Effector CD4-positive, alpha-beta T cell (primary cell): ENCODE measurements at places on chromosomes 5 and 9.

- no peak for DNase-seq
Observed at GRCh38 chr9:4769321-4770080, 23.2 kb upstream of the RCL1 start.

DNA sequence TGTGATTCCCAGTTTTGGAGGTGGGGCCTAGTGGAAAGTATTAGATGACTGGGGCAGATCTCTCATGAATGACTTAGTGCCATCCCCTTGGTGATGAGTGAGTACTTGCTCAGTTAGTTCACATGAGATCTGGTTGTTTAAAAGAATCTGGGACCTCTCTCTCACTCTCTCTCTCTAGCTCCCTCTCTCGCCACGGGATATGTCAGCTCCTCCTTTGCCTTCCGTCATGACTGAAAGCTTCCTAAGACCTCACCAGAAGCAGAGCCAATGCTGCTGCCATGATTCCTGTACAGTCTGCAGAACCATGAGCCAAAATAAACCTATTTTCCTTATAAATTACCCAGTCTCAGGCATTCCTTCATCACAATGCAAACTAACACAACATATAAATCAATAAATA, 176.7 kb downstream of the PRELID2 start:
- no peak for DNase-seq

DNA sequence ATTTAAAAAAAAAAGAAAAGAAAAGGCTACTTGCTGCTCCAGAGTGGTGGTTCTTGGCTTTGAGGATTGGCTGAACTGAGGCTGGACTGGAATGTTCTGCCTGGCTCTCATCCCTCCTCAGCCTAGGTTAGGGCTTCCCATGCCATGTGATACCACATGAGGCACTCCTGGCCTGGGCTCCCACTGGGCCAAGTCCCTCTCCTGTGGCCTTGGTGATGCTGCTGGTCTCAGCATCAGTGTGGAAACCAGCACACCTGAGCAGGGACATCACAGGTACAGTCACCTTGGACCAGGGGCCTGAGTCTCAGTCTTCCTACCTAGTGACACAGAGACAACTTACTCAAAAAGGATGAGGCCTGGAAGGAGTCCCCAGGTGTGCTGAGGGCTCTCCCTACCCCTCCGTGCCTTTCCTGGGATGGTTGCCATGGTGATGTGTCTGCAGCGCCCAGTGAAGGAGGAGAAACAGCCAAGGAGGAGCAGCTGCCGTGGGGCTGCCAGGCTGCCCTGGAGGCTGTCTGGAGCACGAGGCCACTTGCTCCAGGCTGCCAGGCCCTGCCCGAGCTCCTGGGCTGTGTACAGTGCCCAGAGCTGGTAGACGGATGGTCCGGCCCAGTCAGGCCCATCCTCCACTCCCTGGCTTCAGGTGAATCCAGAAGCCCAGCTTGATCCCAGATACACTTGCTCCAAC, 71.0 kb downstream of the WNK2 start:
- DNase-seq: no peak

DNA sequence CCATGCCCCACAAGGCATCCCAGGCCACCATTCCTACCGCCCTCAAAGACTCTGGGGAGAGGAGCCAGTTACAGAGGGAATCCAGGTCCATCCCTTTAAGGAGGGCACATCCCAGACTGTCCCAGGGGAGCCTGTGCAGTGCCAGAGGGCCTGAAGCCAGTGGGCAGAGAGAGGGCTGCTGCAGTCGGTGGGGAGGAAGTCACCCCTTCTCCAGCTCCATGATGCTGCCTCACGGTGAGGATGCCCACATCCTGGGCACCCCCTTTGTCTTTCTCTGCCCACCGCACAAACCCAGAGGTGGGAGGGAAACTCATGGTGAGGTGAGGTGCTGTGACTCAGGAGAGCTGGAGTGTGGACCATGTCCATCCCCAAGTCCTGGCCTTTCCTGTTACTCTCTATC, 26.2 kb upstream of the ANKRD33B start:
- no peak for DNase-seq

- DNase-seq: no peak
Observed at GRCh38 chr9:4303006-4303405, 3.1 kb upstream of the GLIS3 start.

GRCh38 chr5:139381837-139382761, 998 bp downstream of the SLC23A1 start:
- DNase-seq: no peak

GRCh38 chr9:108751369-108751768, 104.4 kb downstream of the ACTL7B start:
- no peak for DNase-seq

DNA sequence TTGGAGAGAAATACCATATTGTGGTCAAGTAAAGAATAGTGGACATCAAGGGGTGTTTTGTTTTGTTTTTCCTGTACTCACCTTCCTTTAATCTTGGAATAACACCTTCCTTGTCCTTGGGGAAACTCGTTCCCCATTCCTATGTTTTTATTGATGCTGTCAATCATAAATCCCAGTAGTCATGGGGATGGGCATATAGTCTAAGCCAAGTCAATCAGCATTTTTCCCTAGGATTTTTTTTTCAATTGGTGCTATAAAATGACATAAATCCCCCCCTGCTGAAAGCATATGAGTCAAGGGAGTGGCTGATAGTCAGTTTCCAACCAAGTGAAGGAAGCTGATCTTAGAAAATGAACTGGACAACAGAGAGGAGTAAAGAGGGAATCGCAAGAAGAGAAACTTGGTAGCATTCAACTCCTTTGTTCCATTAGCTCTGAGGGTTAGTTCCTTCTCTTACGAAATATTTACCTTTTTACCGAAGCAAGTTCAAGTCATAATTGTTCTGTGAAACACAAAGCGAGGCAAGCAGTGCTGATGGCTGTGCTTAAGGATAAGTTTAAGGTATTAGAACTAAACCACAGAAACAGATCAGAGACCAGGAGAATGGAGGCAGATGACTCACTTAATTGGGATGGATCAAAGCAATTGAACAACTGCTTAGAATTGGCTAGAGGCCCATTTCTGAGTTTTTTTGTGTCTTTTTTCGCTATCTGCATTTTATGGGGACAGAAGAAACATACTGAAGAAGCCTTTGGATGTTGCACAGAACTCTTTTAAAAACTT, 218.6 kb downstream of the SEMA6A start:
- no peak for DNase-seq

- peak; percentile 3 for DNase-seq
Observed at GRCh38 chr9:112112941-112113681, 62.0 kb downstream of the SUSD1 start.

DNA sequence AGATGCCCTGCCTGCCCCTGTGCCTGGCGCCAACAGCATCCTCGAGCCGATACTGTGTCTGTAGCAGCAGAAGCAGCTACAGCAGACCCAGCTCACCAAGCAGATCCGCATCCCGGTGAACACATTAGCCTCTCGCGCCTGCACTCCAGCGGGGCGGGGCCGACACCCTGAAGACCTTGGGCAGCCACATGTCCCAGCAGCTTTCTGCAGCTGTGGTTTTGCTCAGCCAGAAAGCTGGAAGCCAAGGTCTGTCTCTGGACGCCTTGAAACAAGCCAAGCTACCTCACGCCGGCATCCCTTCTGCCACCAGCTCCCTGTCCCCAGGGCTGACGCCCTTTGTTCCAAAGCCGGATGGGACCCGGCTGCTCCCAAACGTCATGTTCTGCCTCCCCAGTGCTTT, 59.6 kb downstream of the ACTBL2 start:
- DNase-seq: no peak

- DNase-seq: no peak
Observed at GRCh38 chr9:125099816-125100215, 43.5 kb downstream of the SCAI start.

- no peak for DNase-seq
Observed at GRCh38 chr5:58040846-58041245, 419.0 kb downstream of the PLK2 start.

DNA sequence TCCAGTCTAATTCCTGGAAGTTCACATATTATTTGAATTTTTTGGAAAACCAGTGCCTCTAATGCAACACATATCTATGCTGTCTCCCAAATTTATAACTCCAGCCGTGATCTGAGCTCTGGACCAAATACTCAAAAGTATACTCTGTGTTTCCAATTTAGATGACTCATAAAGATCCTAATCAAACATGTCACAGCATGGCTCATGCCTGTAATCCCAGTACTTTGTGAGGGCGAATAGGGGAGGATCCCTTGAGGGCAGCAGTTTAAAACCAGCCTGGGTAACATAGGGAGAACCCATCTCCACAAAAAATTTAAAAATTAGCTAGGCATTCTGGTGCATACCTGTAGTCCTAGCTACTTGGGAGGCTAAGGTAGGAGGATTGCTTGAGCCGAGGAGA, 388.0 kb downstream of the CDH12 start:
- no peak for DNase-seq

DNA sequence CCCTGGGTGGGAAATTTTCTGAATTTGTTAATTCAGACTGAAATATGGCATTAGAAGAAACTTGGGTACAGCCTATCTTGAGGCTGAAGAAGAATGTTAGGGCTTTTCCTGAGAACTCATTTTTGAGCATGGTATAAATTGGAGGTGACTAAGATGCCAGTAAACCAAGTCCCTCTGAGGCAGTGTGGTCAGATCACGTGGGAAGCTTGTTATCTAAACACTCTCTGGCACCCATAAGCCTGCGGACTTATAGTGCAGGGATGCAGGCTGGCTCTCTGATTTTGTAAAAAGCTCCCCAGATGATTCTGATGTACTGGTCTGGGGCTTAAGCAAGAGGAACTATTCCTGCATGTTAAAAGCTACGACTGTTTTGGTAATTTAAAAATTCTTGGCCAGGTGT, 34.3 kb downstream of the MTMR12 start:
- DNase-seq: no peak

GRCh38 chr5:35813521-35813920, 43.2 kb upstream of the IL7R start:
- no peak for DNase-seq

- no peak for DNase-seq
Observed at GRCh38 chr5:178732281-178732680, 1.8 kb upstream of the ZNF354A start.

- no peak for DNase-seq
Observed at GRCh38 chr9:33101104-33101951, 24.9 kb upstream of the SMU1 start.

DNA sequence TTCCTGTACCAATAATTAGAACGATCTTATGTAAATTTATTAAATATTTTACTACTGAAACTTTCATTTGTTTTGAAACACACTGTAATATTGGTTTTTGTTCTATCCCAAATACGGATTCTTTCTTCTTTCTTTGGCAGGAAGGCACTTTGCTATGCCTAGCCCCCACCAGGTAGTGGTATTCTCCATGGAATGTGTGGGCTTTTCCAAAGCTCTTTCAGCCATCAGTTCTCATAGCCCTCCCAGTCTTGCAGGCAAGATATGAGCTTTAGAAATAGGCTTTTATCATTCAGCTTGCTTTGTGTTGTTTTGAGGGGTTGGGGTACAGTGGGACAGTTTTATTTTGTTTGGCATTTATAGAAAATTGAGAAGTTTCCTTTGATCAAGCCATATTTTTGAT, 107.5 kb downstream of the DMXL1 start:
- DNase-seq: no peak

DNA sequence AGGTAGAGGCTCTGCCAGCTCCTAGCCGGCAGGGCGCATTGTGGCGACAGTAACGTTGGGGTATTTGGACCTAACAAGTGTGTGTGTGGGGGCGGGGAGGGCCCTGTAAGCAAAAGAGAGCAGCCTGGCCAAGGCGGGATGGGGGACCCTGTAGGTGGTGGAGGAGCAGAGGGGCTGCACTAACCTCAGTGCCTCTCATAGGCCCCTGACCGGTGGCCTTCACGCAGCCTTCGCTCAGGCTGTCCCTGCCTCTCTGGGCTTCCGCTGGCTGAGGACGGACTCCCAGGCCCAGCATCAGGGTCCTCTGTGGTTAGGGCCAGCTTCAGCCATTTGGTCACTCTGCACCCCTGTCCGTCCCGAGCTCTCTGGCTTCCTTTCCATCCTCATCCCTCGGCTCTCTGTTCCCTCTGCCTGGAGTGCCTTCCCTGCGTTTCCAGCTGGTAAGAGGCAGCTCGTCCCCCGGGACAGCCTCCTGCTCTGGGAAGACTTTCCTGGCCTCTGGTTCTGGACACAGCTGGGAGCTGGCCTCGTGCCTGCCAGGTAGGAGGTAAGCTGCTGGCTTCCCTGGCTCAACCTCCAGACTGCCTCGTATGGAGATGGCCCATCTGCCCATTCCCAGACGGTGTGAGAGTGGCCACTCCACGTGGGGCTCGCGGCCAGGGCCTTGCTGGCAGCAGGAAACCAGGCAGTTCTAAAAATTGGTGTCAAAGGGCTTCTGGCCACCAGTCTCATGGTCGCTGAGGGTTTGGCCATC, 39.3 kb upstream of the PHYKPL start:
- DNase-seq: no peak

DNA sequence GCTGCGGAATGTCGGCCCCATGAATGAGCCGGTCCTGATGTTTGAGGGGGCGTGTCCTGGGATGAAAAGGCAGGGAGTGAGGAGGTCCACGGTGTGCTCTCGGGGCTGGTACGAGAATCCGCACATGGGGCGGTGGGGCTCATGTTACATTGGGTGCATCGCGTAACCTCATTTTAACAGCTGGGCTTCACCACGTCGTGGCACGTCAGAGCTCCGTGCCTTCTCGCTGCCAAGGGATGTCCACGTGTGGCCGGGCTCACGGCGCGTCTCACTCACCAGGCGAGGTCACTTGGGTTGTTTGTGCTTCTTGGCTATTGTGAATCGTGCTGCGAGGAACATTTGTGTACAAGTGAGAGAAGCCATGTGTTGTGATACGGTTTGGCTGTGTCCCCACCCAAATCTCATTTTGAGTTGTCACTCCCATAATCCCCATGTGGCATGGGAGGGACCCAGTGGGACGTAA, 29.1 kb upstream of the IRX4 start:
- no peak for DNase-seq

GRCh38 chr9:16640649-16641048, 229.8 kb downstream of the BNC2 start:
- no peak for DNase-seq

DNA sequence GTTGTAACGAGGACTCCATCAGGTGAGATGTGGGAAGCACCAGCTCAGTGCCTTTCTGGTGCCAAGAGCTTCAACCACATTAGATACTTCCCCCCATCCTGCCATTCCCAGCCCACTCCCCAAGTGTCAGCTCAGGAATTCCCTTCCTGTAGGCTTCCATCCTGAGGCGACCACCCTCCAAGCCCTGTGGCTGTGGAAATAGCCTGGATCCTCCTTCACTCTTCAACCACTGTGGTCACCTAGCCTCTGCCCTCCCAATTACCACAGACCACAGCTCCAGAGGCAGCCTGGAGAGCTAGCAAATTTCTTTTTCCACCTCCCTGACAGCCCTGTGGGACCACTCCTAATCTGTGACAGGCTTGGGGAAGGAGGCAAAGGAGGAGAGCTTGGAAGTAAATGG, 219.8 kb upstream of the MAP3K1 start:
- DNase-seq: no peak

- DNase-seq: no peak
Observed at GRCh38 chr5:145797336-145797735, 37.8 kb downstream of the PRELID2 start.

- no peak for DNase-seq
Observed at GRCh38 chr9:4021621-4022213, 278.2 kb downstream of the GLIS3 start.

GRCh38 chr9:92770360-92770995, 5.8 kb upstream of the BICD2 start:
- no peak for DNase-seq
